ENCODE measurements at places on chromosomes 1 and 21.

DNA sequence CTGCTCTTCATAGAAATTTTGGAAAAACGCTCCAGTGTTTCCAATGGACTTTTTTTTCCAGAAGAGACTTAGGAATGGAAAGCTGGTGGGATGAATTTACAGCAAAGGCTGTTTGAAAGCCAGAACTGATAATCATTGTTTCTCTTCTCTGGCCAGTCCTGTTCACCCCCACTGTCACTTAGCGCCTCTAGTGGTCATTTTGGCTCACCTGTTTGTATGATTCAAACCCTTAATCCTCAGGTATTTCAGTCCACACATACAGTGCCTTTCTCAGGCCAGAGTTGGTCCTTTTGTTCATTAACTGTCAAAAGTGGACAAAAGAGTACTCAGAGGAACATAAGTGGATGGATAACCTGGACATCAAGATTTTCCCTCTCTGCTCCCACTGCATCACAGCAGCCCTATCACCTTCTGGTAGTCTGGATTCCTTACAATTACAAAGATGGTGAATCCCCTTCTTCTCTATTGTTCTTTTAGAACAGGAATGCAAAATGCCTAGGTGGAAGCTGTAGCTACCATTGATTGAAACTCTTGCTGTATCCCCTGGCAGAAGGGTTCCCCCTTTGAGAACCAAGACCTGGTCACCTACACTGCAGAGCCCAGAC is 177.6 kb upstream of the OLFM3 start:
- no peak for DNase-seq

- DNase-seq = no peak
These were observed 61.5 kb downstream of the ARHGEF16 start for GRCh38 chr1:3515774-3516480.

DNA sequence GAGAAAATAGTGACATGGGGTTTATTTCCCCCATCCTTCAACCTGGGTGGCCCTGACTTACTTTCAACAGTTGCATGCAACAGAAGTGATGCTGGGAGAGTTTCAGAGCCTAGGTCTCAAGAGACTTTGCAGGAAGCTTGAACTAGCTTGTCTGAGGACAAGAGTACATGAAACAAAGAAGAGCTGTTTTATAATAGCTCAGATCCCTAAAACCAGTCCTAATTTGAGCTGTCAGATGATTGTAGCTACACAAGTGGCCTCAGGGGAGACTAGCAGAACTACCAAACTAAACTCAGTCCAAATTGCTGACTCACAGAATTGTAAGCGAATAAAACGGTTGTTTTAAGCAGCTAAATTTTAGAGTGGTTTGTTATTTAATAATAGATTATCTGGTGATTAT is 17.1 kb downstream of the RC3H1 start:
- no peak for DNase-seq

GRCh38 chr1:62509028-62509427 is 72.2 kb downstream of the USP1 start:
- no peak for DNase-seq

DNA sequence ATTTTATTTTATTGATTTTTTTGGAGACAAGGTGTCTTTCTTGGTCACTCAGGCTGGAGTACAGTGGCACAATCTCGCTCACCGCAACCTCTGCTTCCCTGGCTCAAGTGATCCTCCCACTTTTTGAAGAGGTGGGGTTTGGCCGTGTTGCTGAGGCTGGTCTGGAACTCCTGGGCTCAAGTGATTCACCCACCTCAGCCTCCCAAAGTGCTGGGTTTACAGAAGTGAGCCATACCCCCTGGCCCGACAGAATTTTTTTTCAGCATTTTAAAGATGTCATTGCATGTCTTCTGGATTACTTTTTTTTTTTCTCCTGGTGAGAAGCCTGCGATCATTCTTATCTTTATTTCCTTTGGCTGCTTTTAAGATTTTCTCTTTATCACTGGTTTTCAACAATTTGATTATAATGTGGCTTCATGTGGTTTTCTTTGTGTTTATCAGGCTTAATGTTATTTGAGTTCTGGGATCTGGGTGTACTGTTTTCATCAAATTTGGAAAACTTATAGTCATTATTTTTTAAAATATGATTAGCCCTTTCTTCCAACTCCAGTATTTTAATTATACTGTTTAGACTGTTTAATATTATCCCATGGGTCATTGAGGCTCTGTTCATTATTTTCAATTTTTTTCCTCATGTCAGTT is 23.1 kb upstream of the PTBP2 start:
- no peak for DNase-seq

DNA sequence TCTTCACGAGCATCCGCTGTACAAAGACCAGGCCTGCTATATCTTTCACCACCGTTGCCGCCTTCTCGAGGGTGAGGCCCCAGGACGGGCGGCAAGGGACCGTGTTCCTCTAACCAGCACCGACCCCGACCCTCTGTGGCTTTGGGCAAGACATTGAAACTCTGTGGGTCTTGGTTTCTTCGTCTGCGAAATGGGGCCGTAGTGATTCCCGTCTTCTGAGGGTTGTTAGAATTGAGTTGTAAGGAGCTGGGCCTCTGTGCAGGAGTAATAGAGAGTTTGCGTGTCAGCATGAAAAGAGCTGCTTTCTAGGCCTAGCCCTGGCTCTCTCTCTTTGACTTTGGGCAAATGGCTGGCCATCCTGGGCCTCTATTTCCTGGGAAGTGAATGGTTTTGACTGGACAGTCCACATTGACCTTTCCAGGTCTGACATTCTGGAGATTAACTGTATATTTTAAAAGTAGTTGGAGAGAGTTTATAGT is 591 bp downstream of the MRPL37 start:
- DNase-seq = no peak

DNA sequence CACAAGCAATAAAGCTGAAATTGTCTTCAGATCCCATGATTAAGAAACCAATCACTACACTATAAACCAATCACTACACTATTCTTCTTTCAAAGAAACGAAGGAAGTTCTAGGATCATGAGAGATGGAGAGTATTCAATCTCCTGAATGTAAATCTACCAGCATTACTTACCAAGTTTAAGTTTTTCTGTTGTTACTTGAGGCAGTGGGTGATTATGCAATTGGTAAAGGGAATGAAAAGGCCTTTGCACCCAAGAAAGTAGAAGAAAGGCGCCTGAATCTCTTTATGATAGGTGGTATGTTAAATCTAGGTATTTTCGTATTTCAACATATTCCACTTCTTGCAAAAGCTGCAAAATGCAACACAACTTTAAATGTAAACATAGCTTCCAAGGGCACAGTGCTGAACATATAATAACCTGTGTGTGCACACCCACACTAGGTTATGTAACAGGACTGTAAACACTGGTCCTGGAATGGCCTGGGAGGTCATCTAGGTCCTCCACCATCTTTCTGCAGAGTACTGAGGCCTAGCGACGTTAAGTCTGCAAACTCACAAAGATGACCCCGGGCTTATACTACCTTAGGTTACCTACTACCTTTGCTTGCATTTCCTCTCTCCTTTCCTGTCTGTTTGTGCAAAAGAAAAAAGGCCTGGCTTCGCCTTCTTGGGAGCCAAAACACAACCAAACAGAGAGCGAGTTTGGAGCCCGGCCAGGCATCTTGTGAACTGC is 1.1 kb upstream of the UAP1 start:
- no peak for DNase-seq

- DNase-seq = no peak
These were observed 152.3 kb downstream of the FCRL5 start for GRCh38 chr1:157399984-157400382.

DNA sequence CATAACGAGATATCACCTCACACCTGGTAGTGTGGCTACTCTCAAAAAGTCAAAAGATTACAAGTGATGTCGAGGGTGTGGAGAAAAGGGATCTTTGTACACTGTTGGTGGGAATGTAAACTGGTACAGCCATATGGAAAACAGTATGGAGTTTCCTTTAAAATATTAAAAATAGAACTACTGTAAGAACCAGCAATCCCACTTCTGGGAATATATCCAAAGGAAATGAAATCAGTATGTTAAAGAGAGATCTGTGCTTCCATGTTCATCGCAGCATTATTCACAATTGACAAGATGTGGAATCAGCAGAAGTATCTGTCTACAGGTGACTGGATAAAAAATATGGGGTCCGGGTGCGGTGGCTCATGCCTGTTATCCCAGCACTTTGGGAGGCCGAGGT is 7.6 kb upstream of the PIK3C2B start:
- no peak for DNase-seq

DNA sequence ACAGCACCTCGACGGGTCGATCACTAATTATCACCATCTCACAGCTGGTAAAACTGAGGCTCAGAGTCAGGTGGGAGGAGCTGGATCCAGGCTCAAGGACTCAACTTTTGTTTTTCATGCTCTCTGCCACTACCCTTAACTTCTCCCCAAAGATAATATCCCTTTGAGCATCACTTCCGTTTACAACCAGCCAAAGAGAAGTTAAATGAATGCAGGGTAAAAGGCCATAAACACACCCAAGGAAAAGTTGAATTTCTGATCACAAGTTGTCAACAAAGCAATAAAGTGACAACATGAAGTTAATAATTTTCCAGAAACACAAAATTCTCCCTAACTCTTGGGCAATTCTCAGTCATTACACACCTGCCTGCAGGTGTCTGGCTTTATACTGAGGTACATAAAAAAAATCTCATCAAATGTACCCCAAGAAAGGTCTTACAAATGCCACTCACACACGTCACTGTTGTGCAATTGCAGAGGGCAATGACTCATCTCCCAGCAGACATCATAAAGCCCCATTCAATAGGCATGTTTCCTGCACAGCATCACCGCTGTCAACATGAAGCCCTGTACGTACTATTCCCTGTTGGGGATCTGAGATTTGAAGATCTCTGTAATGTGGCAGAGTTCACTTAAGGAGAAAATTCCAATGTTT is 3.4 kb downstream of the OR2T11 start:
- DNase-seq = no peak

GRCh38 chr1:231971397-231972110 is 345.0 kb downstream of the DISC1 start:
- DNase-seq = no peak

Data from activated CD4-positive, CD25-positive, alpha-beta regulatory T cell treated with anti-CD3 and anti-CD28 coated beads, Interleukin-2, amount 50 U/mL, for 72 hours (primary cell).